ENCODE measurements at places on chromosomes 4 and X.

DNA sequence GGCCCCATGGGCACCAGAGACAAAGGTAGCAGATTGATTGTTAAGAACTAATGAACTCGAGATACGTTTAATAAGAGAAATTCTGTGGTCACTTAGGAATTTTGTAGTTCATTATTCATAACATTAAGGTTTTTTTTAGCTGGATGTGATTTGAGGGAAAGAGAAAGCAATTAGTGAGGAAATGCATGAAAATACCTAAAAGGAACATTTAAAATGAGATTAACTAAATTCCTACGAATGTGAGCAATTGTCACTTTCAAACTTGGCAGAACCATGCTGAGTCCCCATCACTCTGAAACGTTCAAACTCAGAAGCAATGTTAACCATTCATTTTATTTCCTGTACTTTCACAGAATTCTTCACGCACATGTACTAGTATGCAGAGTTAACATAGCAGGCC, 5.9 kb downstream of the PRMT9 start:
- no peak for DNase-seq

- no peak for DNase-seq
These were observed 13.3 kb downstream of the OFD1 start for GRCh38 chrX:13747836-13748235.

GRCh38 chr4:159273141-159273438, 170.2 kb downstream of the RAPGEF2 start:
- DNase-seq = no peak

DNA sequence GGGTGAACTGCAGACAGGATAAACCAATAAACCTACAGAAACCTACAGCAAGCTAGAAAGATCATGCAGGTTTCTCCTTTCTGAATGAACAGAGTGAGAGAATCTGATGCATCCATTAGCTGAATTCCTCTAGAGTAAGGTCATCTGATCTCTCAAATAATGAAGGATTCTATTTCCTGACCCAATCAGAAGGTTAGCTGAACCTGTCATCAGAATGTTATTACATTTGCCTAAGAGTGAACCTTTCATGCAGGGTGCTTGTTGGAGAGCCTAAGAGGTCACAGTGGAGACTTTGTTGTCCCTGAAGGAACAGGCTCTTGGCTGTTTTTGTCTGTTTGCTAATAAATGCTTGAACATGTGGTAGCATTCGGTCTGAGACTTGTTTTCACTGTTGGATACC, 24.0 kb downstream of the MEPE start:
- no peak for DNase-seq

DNA sequence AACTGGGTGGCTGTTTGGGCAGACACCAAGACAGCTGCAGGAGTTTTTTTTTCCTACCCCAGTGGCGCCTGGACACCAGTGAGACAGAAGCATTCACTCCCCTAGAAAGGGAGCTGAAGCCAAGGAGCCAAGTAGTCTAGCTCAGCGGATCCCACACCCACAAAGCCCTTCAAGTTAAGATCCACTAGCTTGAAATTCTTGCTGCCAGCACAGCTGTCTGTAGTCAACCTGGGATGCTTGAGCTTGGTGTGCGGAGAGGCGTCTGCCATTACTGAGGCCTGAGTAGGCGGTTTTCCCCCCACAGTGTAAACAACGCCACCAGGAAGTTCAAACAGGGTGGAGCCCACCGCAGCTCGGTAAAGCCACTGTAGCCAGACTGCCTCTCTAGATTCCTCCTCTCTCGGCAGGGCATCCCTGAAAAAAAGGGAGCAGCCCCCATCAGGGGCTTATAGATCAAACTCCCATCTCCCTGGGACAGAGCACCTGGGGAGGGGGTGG, 171.4 kb downstream of the ARHGEF9 start:
- no peak for DNase-seq

Measured in stimulated activated CD8-positive, alpha-beta memory T cell treated with anti-CD3 and anti-CD28 coated beads, Interleukin-7, amount 100 ng/mL, for 1 hour (primary cell).